Fibroblast of skin of left biceps (primary cell): ENCODE measurements at places on chromosomes 2 and 18.

GRCh38 chr2:120704696-120705095 is 31.0 kb upstream of the GLI2 start:
- DNase-seq: no peak

- DNase-seq: no peak
These were observed 32.9 kb upstream of the NDUFV2 start for GRCh38 chr18:9069601-9070000.

GRCh38 chr2:149320362-149320761 is 10.0 kb upstream of the LYPD6 start:
- DNase-seq: no peak

DNA sequence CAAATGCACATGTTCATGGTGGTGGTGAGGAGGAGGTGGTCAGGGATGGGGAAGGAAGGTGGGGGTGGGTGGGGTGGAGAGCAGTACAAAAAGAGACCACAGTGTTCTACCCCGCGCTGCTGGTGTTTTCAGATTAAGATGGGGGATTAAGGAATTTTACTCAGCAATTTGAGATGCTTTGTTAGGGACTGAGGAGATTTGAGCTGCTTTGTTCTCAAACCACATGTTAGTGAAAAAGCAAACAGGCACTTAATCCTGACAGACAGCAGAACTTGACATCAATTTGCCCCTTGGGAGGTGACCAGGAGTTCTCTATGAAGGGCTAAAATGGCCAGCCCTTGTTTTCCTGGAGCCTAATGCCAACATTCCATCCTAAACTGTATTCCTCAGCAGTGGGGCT is 244.5 kb downstream of the MEIS1 start:
- no peak for DNase-seq

DNA sequence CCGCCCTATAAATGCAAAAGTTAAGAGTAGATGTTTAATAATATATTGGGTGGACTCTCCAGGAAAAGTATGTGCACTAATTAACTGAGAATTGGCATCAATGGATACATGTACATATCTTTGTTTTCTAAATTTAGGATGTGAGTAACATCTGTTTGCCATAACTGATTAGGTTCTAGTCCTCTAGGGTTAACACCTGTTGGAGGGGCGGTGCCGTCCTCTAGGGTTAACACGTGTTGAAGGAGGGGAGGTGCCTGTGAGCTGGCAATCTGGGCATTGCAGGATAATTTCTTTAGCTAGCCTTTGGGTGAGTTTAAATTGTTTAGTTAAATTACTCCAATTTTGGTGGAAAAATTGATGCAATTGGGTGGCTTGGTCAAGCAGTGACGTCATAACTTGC is 30.9 kb downstream of the HTR2B start:
- no peak for DNase-seq

DNA sequence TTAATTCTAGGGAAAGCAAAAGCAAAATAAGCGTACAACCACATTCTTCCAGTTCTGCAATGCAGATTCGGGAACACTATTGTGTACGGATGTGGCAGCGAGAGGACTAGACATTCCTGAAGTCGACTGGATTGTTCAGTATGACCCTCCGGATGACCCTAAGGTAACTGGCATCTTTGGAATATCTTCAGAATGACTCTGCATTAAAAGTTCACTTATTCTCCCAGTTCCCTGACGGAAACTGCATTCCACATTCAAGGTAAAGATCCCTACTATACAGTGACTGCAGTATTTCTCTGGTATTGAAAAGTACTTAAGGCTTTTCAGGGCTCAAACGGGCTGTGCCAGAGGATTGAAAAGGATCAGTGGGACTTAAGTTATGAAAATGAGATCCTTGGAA is 10.9 kb downstream of the DDX18 start:
- no peak for DNase-seq
